ENCODE measurements at places on chromosomes 2 and 18.

GRCh38 chr2:100929147-100929546, 72.9 kb upstream of the RPL31 start:
- no peak for DNase-seq

- no peak for DNase-seq
These were observed 164.5 kb downstream of the XIRP2 start for GRCh38 chr2:167052825-167053224.

- no peak for DNase-seq
These were observed 89.0 kb downstream of the TMEM247 start for GRCh38 chr2:46568212-46569009.

GRCh38 chr2:17878281-17879136, at the start of gene KCNS3:
Gene KCNS3 (plus strand): TSS chr2:17878667. CDS start chr2:17931009, 52,342 bp downstream.
- no peak for DNase-seq

GRCh38 chr2:177322801-177323261, 58.3 kb upstream of the NFE2L2 start:
- no peak for DNase-seq

GRCh38 chr2:107712857-107713256, 113.8 kb upstream of the RGPD4 start:
- DNase-seq: no peak

- DNase-seq: no peak
These were observed 145.0 kb downstream of the MAP4K4 start for GRCh38 chr2:101842471-101842870.

DNA sequence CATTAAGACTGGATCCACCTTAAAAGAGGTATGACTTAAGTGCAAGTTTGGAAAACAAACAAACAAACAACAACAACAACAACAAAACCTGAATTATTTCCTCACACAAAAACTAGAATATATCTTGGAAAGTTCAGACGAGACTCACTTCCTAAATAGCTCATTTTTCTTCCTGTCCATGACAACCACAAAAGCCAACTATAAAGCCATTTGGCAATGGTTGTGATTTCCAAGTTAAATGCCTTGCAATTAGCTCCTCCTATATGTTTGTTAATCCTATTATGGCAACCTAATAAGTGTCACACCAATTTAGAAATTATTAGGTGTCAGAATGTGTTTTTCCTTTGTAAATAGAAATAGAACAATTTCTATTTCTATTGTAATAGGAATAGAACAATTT, 91.6 kb upstream of the ARL5A start:
- no peak for DNase-seq

GRCh38 chr18:45657357-45658335, 42.4 kb downstream of the SLC14A2 start:
- DNase-seq: no peak

GRCh38 chr2:190841707-190842505, 38.7 kb upstream of the GLS start:
- no peak for DNase-seq

GRCh38 chr2:155830817-155831579, 501.5 kb downstream of the NR4A2 start:
- DNase-seq: no peak

- no peak for DNase-seq
These were observed 34.8 kb downstream of the HAT1 start for GRCh38 chr2:171957061-171957460.

DNA sequence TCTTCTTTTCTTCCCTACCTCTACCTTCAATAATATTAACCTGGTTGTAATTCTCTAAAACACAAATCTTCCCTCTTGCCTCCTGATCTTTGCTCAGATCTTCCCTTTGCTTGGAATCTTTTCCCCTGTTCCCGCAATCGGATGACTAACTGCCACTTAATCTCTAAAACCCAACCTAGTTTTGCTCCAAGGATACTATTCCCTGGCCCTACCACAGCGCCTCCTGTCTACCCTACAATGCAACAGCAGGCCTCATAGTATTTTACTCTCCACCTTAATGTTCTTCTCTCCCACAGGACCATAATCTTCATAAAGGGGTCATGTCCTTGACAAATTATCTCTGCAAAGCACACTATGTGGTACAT, 246.8 kb upstream of the TNP1 start:
- no peak for DNase-seq

DNA sequence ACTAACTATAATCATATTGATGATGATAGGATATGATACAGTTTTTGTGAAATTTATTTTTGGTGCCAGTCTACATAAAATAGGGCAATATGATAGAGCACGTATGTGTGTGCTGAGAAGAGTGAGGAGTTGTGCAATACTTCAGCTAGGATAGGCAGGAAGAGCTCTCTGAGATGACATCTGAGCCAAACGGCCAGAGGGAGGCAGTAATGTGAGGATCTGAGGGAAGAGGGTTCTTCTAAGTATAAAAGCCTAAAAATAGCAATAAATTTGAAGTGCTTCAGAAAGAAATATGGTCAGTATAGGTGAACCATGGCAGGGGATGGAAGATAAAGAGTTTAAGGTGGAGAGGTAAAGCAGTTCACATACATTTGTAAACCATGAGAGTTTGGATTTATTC, 102.5 kb downstream of the OLA1 start:
- DNase-seq: no peak

GRCh38 chr2:169853041-169853668, 25.9 kb downstream of the UBR3 start:
- no peak for DNase-seq
